ENCODE measurements at places on chromosomes 16 and 17.
A peak's percentile ranks its signal among the peaks of the same experiment; 100 is the strongest.

GRCh38 chr16:3094289-3095027 is 4.6 kb downstream of the ZSCAN10 start:
- DNase-seq, result no peak

DNA sequence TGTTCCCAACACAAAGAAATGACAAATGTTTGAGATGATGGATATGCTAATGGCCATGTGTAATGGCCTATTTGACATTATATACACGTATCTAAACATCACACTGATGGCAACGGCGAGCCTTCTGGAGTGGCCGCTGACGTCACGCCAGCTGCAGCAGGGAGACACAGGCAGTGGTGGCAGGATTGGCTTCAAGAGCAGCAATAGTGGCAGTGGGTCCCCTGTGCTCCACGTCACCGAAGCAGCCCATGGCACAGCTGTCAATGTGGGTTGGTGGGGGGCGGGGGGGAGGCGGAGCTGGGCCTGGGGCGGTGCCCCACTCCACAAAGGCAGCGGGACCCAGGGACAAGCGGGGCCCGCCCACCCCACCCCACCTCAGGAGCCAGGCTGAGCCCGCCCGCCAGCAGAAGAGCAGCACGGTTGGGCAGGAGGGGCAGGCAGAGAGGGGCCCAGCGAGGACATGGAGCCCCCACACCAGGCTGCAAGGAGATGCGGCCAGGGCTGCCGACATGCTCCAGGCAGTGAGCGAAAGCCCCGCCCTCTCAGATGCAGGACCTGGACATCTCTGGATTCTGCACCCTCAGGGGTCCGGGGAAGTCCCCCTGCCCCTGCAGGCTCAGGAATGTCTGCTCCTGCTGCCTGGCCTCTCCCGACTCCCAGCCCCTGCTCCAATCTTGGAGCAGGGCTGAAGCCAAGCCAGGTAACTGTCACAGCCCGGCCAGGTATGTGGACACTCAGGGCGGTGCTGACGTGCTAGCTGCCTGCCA is 64.6 kb downstream of the USP32 start:
- DNase-seq, result no peak

DNA sequence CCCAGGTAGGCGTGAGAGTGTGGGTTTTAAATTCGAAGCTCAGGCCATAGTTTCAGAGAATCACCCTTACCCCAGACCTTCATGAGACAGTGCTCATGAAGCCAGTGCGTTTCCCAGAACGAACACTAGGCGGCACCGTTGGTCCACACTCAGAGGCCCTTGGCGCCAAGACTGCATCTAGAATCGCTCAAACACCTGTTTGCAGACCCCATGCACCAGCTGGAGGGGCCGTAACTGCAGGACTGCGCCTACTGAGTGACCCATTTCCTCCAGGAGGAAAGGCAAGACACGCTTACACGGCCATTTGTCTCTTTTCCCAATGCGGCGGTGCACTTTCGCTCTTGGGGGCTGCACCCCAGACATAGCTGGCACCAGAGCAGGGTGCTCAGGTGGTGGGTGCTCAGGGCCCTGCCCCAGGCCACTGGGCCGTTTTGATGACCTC is 34.0 kb downstream of the ADGRG5 start:
- peak; percentile 62 for DNase-seq

DNA sequence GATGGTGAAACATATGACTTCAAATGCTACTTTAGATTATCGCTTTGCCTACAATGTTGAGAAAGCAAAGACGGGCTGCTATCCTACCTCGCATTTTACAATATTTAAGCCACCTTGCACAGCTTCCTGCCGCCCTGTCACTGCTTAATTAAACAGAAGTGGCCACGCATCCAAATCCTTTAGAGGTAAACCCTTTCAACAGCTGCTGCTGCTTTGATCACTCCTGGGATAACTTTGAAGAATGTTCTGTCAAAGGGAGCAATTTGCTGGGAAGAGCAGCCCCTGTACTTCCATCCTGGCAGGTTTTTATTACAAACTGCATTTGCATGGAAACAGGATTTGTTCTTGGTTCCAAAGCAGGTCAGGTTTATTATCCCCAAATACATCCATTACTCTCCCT is 24.2 kb upstream of the SSTR2 start:
- no peak for DNase-seq

DNA sequence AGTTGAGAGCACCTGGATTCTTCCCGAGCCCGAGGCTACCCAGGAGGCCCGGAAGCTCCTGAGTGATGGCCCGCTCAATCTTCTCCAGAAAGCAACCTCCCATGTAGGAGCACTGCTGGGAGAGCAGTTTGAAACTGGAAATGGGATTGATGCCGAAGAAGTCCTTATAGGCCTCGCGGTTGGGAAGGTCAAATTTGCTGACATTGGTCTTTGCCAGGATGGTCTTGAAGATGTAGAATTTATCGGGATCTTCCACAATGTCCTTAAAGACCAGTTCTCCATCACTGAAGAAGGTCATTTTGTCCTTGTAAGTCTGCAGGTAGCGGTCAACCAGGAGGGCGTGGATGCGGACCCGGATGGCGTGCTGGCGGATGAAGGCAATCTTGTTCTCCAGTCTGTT is 49.7 kb downstream of the SRL start:
- no peak for DNase-seq

DNA sequence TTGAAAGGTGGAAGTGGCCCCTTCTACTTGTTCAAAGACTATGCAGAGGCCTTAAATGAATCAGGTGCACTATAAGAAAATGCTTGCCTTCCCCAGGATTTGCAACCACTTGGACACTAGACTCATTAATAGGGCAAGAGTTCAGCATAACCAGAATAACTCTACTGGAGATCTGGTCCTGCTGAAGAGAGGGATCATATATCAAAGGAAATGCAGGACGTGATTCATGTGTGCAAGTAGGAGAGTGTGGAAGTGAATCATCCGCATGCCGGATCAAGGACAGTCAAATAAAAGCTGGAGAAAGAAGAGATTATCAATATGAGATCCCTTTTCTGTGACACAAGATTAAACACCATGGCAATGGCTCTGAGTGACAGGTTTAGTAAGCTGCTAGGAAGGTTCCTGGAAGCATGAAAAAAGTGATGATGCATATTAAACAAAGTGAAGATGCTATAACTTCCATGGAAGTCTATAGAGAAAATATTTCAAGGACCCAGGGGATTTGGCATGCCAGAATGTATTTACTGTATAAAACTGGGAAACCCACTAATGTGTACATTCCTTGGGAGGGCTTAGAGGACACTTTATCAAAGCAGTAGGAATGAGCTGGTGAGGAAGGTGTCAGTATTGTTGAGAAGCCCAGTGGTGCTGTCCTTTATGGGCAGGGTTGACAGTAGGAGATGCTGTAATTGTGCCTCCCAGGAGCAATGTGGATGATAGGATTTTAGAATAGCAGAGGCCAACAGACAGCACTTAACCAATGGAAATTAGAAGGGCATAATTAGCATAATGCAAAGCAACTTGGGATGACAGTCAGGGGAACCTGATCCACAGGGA is 133.1 kb downstream of the ABCA8 start:
- DNase-seq, result no peak

- DNase-seq, result no peak
Observed at GRCh38 chr17:78442648-78443218, 64.3 kb downstream of the PGS1 start.

- no peak for DNase-seq
Observed at GRCh38 chr17:49887086-49887743, 39.3 kb upstream of the TAC4 start.

- no peak for DNase-seq
Observed at GRCh38 chr17:70060415-70060814, 14.6 kb upstream of the KCNJ16 start.

Measured in stimulated activated CD4-positive, alpha-beta T cell treated with anti-CD3 and anti-CD28 coated beads, Interleukin-12 subunit alpha, Interleukin-12 subunit beta, amount 100 ng/mL, for 24 hours (primary cell).